Naive thymus-derived CD8-positive, alpha-beta T cell (primary cell): ENCODE measurements at places on chromosomes 13 and 19.
A peak's percentile ranks its signal among the peaks of the same experiment; 100 is the strongest.

DNA sequence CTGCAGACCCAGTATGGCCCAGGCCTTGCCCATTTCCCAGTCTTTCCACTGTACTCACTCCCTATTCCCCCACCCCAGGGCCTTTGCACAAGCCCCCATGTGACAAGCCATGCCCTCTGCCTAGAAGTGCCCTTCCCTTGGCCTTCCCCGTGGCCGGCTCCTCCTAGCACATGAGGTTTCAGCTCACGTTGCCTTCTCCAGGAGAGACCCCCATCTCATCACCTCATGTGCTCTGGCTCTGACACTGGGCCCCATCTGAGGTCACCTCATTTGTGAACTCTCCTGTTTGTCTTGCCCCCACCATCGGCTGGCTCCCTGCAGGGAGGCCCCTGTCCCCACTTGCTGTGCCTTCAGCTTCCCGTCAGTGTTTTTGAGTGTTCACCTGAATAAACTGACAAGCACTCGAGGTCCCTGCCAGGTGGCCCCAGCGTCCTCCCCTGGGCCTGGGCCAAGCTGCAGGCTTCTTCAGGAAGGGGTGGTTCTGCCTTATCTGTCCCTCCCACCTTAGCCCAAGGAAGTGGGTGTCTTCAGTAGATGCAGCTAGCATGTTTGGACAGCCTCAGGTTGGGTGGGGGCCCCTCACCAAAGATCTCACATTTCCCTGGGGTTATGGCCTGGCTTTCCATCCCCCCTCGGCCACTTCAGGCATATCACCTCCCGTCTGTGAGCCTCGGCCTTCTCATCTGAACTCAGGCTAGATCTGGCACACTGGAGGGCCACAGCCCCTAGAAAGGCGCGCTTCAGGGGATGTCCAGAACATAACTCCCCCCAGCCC is 3.8 kb upstream of the SLC25A42 start:
- no peak for DNase-seq

GRCh38 chr13:51339952-51340732 is 651 bp downstream of the SERPINE3 start:
- DNase-seq = no peak

- peak; percentile 31 for DNase-seq
Observed at GRCh38 chr19:16585808-16586476, 13.7 kb upstream of the SLC35E1 start.

DNA sequence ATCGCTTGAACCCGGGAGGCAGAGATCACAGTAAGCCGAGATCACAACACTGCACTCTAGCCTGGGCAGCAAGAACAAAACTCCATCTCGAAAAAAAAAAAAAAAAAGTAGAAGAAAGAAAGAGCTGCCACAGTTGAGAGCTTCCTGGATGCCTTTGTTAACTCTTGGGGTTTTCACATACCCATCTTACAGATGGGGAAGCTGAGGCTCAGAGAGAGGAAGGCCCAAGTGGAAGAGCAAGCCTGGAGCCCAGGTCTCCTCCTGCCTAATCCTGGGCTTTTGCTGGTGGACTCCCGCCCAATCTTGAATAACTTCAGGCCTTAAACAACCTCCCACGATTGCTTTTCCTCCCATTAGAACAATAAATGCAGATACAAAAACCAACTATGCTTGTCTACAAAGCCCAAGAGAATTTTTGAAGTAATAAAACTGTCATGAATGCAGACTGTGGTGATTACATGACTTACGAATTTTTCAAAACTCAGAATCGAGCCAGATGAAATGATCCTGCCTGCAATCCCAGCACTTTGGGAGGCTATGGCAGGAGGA is 41.7 kb downstream of the LTBP4 start:
- DNase-seq = no peak

DNA sequence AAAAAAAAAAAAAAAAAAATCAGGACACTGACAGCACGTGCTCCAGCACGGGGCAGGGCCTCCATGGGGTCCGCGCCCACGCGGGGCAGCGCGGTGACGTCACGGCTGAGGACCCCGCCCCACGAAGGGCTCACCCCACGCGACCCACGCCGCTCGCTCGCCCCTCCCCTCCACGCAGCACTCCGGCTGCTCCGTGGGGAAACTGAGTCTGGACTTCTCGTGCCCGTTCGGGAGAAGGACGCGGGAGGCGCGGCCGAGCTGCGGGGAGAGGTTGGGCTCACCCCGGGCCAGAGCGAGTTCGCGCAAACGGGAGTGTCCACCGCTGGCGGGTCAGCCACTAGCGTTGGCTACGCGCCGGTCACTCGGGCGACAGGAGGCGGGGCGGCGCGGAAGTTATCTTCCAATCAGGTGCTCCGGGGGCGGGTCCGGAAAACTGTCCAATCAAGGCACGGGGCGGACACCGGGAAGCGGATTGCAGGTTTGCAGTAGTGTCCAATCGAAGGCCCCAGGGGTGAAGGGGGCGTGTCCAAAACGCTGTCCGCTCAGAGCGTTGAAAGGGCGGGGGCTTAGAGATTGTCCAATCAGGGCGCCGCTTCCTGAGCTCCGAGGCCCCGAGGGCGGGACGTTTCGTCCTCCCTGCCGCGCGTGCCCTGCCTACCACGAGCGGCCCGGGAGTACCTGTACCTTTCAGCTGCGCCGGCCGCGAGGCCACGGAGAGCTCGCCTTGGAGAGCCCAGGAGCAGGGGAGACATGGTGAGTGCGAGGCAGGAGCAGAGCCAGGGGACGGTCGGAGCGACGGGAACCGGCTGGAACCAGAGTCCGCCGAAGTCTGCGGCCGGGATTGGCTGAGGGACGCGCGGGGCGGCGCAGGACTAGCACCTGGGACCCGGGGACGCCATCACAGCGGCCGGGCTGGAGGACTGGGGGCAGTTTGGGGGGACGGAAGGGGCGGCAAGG is at the start of gene ZNF57:
Gene ZNF57, plus strand, starts transcription at position 633 of the 957 bp plus-strand sequence. Its CDS starts 118 bp downstream, at position 751.
- peak; percentile 95 for DNase-seq
